ENCODE measurements at places on chromosomes 13 and 19. TPM values are rescaled to one million over a fixed set of nuclear protein-coding genes. Genes with fewer than 3 reads are reported as not detected.

The EFNB2 gene
- total RNA-seq = 0.64 TPM

The SMIM44 gene
- not detected for total RNA-seq

The LGI4 gene
- total RNA-seq = 0.05 TPM

The GPR12 gene
- not detected for total RNA-seq

The GPC5 gene
- 0.05 TPM for total RNA-seq

The OSCAR gene
- not detected for total RNA-seq

The TMEM38A gene
- 1.3 TPM for total RNA-seq

The ATP4A gene
- not detected for total RNA-seq

The RPS15 gene
- 2,972 TPM for total RNA-seq

The C5AR1 gene
- total RNA-seq = 0.05 TPM

The SBNO2 gene
- total RNA-seq = 37.6 TPM

The ATP12A gene
- total RNA-seq = not detected

The ZNF829 gene
- total RNA-seq = 5.6 TPM

The C13orf46 gene
- 0.15 TPM for total RNA-seq

The ESD gene
- total RNA-seq = 117 TPM

The CACNA1A gene
- 0.93 TPM for total RNA-seq

All from cardiac ventricle fibroblast (primary cell).